ENCODE measurements at places on chromosomes 11 and 22.

- DNase-seq = no peak
Observed at GRCh38 chr11:97218011-97218410, 828.2 kb downstream of the JRKL start.

GRCh38 chr22:49583341-49583740, 244.3 kb downstream of the BRD1 start:
- no peak for DNase-seq

DNA sequence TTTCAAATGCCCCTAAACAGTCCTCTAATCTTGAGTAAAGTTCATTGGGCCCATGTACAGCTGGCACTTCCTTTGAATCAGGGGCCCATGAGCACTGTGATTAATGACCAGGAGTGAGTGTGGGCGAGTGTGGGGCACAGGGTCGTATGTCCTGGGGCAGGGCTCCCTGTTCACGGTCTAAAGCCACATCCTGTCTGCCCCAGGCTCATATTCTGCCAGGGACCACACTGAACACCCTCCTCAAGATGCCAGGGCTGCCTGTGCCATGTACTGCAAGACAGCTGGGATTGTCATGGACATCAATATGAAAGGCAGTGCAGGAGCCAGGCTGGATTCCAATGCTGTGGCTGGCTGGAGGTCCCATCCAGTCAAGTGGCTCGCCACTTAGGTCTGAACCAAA, 130.5 kb downstream of the KIRREL3 start:
- no peak for DNase-seq

DNA sequence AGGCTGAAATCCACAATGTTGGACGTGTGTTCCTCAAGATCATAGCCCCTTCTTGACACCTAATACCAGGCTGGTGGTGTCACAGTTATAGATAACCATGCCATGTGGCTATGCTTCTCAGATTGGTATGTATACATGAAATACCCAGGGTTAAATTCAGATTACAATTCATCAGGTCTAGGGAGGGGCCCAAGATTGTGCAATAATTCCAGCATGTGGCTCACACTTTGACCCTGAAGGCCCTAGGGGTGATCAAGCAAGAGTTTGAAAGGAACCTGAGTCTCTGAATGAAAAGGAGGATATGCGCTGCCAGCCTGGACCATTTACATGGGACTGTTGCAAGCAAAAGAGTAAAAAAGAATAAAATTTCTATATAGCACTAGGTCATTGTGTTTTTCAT, 7.4 kb downstream of the OR4C6 start:
- no peak for DNase-seq

GRCh38 chr11:35050541-35050995, 88.4 kb upstream of the CD44 start:
- peak; percentile 73 for DNase-seq

GRCh38 chr11:14789879-14790484, 102.0 kb downstream of the CYP2R1 start:
- no peak for DNase-seq

DNA sequence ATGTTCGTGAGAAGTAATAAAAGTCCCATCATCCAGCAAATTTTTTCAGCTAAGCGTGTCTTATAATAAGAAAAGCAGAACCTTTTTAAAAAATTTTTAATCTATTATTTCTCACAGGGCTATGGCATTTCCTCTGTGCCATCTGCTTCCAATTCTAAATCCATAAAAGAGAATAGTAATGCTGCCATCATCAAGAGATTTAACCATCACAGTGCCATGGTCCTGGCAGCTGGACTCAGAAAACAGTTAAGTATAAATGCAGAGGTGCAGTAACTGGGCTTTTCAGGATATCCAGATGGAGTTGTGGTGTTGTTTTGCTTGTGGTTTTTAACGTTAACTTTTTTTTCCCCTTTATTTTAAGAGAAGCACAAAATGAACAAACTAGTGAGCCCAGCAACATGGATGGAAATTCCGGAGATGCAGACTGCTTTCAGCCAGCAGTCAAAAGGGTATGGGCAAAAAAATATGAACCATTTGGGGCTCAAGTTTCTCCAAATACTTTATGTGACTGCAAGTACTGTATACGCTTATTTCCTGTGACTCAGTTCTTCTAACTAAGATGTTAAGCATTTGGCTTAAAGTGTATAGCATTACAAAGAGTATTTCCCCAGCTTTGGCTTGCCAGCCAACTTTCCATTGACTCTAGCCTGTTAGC, 25.2 kb downstream of the GTF2H1 start:
- no peak for DNase-seq

DNA sequence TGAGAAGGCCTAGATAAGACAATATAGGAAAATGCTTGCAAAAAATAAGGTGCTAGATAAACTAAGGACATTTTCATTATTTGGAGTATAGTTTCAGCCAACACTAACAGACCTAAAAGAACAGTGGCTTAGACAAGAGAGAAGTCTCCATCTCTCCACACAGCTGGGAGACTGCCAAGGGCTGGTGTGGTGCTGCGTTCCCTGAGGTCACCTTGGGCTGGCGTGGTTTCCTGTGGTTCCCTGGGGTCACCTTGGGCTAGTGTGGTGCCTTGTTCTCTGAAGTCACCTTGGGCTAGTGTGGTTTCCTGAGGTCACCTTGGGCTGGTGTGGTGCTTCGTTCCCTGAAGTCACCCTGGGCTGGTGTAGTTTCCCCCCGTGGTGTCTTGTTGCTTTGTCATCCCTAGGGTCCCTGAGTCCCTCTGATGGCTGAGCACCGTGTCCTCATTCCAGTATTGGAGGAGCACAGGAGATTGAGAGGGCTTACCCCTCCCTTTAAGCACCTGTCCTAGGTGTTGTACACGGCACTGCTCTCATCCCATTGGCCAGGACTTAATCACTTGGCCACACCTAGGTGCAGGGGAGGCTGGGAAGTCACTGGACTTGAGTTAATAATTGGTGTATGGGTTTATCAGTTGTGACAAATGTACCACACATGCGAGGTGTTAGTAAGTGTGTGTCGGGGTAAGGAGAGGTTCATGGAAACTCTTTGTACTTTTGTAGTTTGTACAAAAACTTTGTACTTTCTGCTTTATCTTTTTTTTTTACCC, 14.9 kb downstream of the SAMM50 start:
- DNase-seq = no peak

DNA sequence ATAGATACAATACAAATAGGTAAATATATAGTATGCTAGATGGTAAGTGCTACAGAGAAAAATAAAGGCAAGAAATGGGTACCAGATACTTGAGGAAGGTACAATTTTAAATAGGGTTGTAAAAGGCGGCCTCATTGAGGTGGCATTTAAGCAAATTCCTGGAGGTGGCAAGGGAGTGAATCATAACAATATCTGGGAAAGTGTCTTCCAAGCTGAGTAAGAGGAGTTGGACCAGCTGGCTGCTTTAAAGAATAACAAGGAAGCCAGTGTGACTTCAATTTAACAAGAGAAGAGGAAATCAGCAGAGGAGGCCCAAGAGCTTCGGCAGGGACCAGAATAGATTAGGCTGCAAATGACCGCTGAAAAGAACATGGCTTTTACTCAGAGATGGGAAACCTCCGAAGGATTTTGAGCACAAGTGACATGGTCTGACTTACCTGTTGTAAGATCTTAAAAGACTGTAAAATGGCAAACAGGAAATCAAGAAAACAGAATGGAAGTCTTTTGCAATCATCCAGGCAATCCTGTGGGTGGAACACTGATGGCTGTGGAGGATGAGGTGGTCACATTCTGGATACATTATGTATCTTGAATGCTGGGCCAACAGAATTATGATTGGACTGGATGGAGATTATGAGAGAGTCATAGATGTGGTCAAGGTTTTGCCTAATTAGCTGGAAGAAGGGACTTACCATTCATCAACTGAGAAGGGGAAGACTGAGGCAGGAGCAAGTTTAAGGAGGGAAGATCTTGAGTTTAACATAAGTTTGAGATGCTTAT, 77.2 kb downstream of the RDX start:
- DNase-seq = no peak

DNA sequence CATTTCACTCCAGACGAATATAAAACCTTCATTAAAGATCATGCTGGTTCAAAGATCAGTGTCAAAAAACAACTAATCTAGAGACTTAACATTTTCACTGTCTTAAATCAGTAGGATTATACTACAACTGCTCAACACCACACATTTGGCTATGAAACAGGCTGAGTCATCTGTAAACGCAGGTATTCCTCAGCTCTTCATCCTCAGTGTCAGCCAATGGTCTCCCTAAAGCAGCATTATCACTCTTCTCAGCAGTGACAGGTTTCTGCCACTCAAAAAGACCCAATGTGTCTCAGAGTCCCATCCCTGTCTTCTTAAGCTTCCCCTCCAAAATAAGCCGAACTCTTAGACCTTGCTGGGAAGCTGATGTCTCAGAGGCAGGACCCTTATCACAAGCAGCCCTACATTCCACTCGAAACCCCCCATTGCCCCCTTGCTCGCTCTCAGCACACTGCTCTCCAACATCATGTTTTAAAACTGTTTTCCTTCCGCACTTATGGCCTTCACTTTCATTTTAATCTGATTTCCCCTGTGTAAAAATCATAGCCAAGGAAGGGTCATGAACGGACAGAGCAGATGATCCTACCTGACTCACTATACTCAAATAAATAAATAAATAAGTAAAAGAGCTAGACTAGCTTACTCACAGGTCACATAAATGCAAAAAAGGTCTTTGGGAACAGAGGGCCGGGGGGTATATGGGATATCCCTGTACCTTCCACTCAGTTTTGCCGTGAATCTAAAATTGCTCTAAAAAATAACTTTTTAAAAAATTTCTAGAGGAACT, 23.0 kb downstream of the CDON start:
- DNase-seq = no peak

- no peak for DNase-seq
Observed at GRCh38 chr22:38424525-38425080, 30.4 kb downstream of the KCNJ4 start.

DNA sequence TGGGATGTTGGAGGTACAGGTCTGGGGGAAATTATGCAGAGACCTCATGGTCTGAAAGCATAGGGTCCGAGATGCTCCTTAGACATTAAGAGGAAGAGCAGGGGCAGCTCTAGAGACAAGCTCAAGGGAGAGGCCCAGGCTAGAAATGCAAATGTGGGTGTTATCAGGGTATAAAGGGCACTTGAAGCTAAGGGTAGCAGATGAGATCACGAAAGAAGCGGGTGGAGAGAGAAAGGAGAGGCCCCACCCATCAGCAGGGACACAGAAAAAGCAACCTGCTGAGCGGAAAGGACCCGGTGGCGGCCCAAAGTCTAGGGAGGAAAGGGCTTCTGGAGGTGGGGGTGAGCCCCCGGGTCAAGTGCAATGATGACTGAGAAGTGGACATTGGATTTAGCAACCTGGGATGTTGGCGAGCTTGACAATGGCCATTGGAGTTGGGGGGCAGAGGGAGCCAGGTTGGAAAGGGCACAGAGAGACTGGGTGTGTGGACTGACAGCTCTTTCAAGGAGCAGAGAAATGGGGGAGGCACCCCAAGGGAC, 8.9 kb downstream of the TMPRSS6 start:
- no peak for DNase-seq

GRCh38 chr11:123461164-123461563, 31.1 kb downstream of the GRAMD1B start:
- DNase-seq = no peak

DNA sequence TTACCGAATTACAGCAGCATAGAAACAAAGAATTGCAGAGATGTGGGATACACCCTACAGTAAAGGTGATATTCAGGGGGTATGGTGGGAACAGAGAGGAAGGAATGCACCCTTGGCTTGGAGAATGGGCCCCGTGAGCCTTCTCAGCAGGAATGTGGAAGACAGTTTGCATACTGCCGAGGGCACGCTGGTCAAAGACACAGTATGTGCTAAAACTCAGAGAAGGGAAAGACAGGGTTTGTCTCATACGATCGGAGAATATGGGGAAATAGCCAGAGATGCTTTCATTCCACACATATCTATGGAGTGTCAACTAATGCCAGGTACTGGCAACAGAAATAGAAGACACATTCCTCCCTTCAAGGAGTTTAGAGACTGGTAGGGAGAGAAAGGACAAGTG, 36.9 kb downstream of the UBASH3B start:
- no peak for DNase-seq

DNA sequence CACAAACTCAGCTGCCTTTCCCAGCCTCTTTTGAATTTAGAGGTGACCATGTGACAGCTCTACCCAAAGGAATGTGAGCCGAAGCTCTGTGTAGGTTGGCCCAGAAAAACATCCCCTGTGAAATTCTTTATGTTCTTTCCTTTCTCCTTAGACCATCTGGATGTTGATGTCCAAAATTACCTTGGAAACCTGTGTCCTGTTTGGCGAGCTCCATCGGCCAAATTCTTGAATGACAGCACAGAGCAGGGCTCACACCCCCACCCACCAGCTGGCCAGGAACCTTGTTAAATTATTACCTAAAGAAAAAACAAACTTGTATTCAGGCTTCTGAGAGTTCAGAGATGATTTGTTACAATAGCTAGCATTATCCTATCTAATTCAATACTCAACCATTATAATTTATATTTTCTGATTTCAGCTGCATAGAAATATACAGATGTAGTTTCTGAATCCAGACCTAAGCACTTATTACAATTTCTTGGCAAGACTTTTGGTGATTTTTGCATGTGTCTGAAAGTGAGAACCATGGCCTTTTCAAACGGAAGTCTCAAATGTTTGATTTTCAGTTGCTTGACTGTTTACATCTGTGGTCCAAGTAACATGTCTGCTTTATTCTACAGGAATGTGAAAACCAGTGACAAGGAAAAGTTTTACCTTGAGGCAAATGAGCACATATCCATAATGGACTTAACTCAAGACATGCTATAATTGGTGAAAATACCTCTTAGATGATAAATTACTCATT, 554.2 kb downstream of the NTM start:
- no peak for DNase-seq

GRCh38 chr11:122879785-122880184, 2.8 kb upstream of the JHY start:
- no peak for DNase-seq

- no peak for DNase-seq
Observed at GRCh38 chr11:94680426-94680825, 87.7 kb upstream of the AMOTL1 start.

DNA sequence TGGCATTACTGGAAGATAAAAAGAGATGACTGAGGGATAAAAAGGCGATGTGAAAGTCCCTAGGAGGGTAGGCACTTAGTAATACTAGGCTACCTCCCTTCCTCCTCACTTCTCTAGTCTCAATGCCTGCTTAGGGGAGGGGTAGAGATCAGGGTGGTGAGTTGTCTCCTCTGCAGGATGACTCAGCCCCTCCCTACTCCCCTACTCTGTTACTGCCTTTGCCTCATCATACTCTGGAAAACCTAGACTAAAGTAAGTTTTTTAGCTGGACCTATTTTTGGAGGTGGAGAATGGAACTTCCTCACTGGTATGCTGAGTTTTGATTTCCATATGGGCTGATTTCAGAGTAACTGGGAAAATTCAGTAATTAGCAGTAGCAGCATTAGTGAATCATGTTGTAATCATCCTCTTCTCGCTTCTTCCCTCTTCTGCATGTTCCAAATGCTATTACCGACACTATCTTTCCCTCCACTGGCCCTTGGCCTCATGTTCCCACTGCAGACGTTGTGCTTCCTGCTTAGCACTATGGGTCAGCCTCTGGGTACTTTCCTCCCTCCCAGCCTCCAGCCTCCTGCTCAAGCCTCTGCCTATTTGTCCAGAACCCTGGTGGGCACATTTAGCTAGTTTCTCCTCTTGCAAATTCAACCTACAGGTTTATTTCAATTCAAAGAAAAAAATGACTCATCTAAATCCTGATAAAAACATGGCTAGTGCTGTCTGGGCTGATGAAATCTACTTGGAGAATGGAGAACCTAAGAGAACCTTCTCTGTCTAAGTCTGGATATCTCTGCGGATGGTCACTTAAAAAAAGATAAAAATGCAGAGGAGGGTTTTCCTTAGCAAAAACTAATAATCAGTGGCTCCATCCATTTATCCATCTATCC, 281.7 kb downstream of the ST3GAL4 start:
- DNase-seq = no peak

Data from SIG-M5 (cell line).